Dermis microvascular lymphatic vessel endothelial cell (primary cell): ENCODE measurements at places on chromosomes 11 and 22. TPM values are rescaled to one million over a fixed set of nuclear protein-coding genes. Genes with fewer than 3 reads are reported as not detected.

Gene POU2F3
- under 0.01 and 0.13 TPM in 2 replicates for total RNA-seq

Gene CELSR1
- total RNA-seq = 18.6 and 52.2 TPM in 2 replicates

Gene NRGN
- total RNA-seq = 0.25 and 0.64 TPM in 2 replicates

Gene OR5A1
- not detected in 2 replicates for total RNA-seq

Gene C1QTNF4
- 0.13 TPM in 1 of 2 replicates, not detected in the other for total RNA-seq

Gene PKDREJ
- total RNA-seq = under 0.01 TPM in 1 of 2 replicates, not detected in the other

Gene SPTBN2
- total RNA-seq = 18.1 and 22.6 TPM in 2 replicates

Gene OR51B5
- total RNA-seq = not detected in 2 replicates

Gene CNIH2
- 0.25 TPM in 1 of 2 replicates, not detected in the other for total RNA-seq

Gene UBQLNL
- total RNA-seq = not detected in 2 replicates

Gene OR8H2
- not detected in 2 replicates for total RNA-seq
